ENCODE measurements at places on chromosomes 11 and 22.

DNA sequence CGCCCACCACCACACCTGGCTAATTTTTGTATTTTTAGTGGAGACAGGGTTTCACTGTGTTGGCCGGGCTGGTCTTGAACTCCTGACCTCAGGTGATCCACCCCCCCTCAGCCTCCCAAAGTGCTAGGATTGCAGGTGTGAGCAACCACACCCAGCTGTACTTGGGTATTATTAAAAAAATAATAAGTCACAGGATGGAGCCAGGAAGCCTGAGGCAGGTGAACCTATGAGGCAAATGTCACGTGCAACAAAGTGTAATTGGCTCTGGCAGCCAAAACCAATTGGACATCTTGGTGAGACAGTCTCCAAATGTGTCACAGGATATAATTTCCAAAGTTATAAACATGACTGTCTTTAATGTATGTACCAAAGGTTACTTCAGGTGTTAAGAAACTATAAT is 24.0 kb upstream of the MALAT1 start:
- DNase-seq = no peak

- no peak for DNase-seq
Measured at GRCh38 chr22:25051983-25052710, 99.6 kb downstream of the KIAA1671 start.

DNA sequence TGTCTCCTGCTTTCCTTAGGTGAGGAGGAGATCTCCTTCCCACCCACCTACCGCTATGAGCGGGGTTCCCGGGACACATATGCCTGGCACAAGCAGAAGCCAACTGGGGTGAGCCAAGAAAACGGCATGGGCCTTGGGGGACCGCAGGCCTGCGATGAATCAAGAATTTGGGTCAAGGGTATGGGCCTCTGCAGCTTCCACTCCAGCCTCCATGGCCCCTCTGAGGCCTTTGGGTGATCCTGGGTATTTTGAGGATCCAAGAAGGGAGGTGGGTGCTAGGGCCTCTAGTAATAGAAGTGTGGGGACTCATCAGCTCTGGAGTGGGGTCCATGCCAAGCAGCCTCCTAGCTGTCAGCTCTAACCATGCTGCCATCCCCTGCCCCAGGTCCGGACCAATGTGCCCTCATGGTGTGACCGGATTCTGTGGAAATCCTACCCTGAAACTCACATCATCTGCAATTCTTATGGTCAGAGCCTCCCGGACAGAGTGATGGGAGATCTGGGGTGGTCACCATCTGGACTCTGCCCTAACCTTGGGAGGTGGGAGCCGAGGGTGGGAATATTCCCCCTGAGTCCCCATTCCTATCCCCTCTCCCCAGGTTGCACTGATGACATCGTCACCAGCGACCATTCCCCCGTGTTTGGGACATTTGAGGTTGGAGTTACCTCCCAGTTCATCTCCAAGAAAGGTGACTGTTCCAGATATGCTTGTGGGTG is 8.6 kb downstream of the INPPL1 start:
- no peak for DNase-seq

- no peak for DNase-seq
Measured at GRCh38 chr11:96074551-96075310, 150.8 kb upstream of the MTMR2 start.

- DNase-seq = peak; percentile 54
Measured at GRCh38 chr11:44709966-44710365, 16.8 kb upstream of the TSPAN18 start.

GRCh38 chr22:32446321-32446720 is 17.9 kb downstream of the BPIFC start:
- DNase-seq = no peak

GRCh38 chr11:45270946-45271716 is 15.0 kb downstream of the SYT13 start:
- DNase-seq = no peak

DNA sequence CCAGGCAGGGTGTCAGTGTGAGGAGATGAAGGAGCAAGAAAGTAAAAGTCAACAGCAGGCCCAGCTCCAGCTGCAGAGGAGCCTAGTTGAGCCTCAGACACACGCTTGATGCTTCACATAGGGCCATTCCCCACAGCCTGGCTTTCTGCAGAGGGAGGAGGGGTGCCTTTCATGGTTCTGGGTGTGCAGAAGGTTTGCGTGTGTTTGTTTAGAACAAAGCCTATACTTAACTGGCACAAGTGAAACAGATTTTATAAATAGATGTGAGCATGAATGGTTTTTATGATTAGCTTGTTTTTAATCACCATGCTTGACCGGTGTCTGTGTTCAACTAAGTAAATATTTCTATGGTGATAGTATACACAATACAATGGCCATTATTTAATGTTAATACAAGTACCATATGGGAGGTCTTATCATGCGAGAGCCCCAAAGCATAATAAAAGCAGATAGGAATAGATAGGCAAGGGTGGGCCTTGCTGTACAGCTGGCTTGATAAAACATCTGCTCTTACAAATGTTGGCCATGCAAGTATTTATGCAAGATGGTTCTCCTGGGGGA is 290.2 kb downstream of the ETS1 start:
- DNase-seq = no peak

- no peak for DNase-seq
Measured at GRCh38 chr22:41681616-41682015, 7.1 kb downstream of the SNU13 start.

- peak; percentile 84 for DNase-seq
Measured at GRCh38 chr11:6576471-6577373, 26.7 kb downstream of the RRP8 start.

DNA sequence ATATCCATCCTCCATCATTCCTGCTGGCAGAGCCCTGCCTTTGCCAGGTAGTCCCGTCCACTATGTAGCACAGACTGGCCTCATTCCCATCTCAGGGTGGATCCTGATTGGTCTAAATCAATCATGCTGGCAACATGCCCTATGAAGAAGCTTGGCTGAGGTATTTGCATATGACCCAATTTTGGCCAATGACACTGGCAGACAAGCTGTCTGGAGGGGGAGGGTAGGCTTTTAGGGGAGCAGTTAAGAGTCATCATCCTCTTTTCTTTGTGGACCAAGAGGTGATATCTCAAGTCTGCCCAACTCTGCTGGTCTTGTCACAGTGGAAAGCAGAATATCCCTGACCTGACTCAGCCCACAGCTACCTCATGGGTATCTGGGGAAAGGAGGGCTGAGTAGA is 5.1 kb downstream of the CCDC89 start:
- DNase-seq = no peak

GRCh38 chr11:57547854-57548377 is 10.5 kb downstream of the SMTNL1 start:
- no peak for DNase-seq

DNA sequence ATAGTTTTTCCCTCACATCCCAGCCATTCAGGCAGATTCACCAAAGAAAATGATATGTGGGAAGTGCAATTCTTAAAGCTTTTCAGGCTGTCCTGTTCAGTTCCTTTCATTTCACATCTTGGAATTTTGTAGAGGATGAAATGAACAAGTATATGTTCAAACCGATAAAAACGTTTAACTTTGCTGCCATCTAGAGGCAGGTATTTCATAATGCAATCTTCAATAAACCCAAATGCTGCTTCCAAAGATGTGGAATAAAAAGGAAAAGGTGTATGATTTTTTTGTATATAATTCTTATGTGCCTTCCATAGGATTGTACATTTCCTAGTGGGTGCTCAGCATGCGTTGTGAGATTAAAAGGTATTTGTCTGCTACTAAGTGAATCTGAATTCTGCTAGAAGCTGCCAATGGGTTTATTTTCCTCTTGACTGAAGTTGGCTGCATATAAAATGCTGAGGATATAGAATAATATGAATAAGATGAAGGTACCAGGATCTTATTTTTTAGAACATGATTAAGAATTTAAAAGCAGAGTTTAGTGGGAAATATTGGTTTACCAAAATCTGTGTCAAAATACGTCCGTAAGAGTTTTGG is 199.3 kb downstream of the PGR start:
- DNase-seq = peak; percentile 73

- no peak for DNase-seq
Measured at GRCh38 chr11:129331217-129331616, 44.4 kb upstream of the BARX2 start.

GRCh38 chr11:113363996-113364641 is 23.5 kb upstream of the ANKK1 start:
- no peak for DNase-seq

- peak; percentile 46 for DNase-seq
Measured at GRCh38 chr11:130480186-130480585, 31.7 kb downstream of the ADAMTS15 start.

- DNase-seq = no peak
Measured at GRCh38 chr11:2924821-2925675, 4.2 kb downstream of the PHLDA2 start.

DNA sequence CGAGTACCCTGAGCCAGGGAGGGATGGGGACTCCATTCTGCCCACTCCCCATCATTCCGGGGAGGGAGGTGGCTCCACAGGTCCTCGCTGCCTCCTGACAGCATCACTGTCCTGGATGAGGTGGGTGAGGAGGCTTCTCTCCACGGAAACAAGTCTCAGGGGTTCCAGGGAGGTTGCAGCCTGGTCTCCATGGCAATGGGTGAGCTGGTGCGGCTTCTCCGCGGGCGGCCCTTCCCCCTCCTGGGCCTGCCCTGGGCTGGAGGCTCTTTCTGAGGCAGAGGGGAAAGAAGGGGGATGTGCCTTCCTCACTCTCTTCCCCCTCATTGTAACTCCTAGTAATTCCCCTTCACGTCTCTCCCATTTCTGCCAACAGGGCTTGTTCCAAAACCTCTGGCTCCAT is 37.1 kb upstream of the PARVG start:
- DNase-seq = no peak

DNA sequence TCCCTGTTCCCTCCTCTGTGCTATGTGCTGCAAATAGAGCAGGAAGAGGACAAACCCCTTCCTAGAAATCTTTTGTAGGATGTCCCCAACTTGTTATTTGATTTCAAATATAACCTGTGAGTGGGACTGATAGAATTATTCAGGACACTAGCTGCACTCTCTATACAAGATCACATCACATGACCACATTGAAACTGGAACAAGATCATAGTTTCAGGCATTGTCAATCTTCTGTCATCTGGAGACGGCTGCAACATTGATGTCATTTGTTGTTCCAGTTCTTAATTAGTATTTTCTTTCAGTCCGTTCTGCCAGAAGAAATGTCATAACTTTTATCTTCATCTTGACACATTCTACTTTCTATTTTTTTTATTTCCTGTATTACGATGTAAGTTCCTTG is 89.3 kb downstream of the GRIA4 start:
- DNase-seq = no peak

- DNase-seq = peak; percentile 10
Measured at GRCh38 chr11:126547691-126548090, 192.2 kb downstream of the ST3GAL4 start.

- DNase-seq = peak; percentile 97
Measured at GRCh38 chr11:30128269-30128932, 102.4 kb upstream of the FSHB start.

- DNase-seq = no peak
Measured at GRCh38 chr11:65960824-65961266, 689 bp upstream of the SART1 start.

DNA sequence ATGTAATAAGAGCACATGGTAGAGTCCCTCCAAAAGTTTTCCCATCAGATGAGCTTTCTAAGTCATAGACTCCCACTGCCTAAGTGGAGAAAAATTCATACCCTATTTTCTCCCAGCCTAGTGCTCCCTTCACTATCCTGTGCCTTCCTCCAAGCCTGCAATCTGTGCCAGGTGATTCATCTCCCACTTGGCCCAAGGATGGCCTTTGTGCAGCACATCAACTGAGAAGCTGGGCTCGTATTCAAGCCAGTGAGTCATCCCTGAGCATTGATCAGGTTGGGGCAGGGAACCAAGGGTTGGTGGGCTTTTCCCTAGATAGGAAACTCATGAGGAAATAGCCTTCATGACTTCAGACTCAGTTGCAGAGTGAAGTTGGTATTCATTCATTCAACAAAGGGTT is 64.6 kb downstream of the PANX1 start:
- DNase-seq = peak; percentile 85

GRCh38 chr11:128415539-128415938 is 171.8 kb downstream of the ETS1 start:
- DNase-seq = peak; percentile 47

- DNase-seq = no peak
Measured at GRCh38 chr11:111098091-111098490, 147.4 kb upstream of the POU2AF2 start.

GRCh38 chr11:22449441-22449840 is 111.3 kb downstream of the SLC17A6 start:
- peak; percentile 75 for DNase-seq

DNA sequence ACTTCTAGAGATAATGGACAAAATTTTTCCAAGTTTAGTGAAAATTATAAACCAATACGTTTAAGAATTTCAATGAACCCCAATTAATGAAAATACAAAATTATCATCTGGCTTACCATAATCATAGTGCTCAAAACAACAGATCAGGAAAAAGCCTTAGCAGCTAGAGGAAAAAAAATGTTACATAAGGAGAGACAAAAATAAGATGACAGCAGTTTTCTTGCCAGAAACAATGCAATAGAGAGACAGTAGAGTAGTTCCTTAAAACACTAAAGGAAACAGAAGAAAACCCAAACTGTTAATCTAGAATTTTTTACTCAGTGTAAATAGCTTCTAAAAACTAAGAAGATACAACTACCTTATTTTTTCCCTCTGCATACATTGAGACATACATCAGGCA is 341.7 kb upstream of the CHORDC1 start:
- DNase-seq = no peak

DNA sequence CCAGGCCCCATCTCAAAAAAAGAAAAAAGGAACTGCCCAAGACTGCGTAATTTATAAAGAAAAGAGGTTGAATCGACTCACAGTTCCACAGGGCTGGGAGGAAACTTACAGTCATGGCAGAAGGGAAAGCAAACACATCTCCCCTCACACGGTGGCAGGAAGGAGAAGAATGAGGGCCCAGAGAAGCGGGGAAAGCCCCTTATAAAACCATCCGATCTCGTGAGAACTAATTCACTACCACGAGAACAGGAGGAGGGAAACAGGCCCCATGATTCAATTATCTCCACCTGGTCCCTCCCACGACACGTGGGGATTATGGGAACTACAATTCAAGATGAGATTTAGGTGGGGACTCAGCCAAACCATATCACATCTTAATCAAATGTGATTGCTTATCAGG is 82.2 kb downstream of the BUD13 start:
- no peak for DNase-seq
